ENCODE measurements at places on chromosomes 6 and 20.

DNA sequence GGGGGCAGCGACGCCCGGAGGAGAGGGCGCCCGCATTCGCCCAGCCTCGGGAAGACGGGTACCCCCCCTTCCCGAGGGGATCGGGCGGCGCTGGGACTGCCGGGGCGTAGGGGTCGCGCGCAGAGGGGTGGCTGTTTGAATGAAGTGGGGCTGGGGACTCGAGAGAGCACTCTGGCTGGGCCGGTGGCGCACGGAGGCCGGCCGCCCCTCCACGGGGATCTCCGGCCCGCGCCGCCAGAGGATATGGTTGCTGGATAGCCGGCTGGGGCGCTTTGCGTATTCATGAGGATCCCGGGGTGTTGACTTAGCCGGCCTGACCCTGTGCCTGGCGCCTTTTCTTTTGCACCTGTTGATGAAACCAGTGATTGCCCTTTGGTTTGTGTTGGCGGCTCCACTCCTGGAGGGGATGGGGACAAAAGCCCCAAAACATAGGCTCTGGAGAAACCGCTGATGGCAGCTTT is 469 bp downstream of the SYNJ2 start:
- no peak for DNase-seq

- DNase-seq = no peak
Observed at GRCh38 chr6:112929641-112930040, 582.5 kb downstream of the RFPL4B start.

- DNase-seq = no peak
Observed at GRCh38 chr20:48287021-48287494, 501.8 kb upstream of the SULF2 start.

GRCh38 chr6:71134929-71135642 is 153.5 kb upstream of the OGFRL1 start:
- DNase-seq = no peak

Data from T follicular helper cell (primary cell).